ENCODE measurements at places on chromosomes 3 and 15.

GRCh38 chr15:87653646-87654045, 602.9 kb downstream of the NTRK3 start:
- no peak for DNase-seq

DNA sequence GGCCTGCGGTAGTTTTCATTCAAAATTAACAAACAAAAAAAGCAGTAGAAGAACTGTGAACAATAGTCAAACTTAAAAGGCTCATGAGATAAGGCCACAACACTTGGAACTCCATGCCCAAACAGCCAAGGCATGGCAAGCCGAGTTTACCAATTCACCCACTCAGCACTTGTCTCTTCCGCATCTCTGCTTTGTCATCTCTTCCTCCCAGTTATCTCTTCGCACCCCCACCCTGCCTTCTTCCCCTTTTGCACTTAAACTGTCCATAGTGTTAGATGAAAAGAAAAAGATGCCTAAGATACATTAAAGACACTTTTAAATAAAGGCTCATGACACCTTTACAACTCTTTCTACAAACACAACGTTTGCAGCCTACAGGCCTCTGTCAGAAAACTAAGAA, 11.1 kb downstream of the TLE3 start:
- DNase-seq, result no peak

- no peak for DNase-seq
Observed at GRCh38 chr3:135093121-135093520, 298.1 kb downstream of the EPHB1 start.

DNA sequence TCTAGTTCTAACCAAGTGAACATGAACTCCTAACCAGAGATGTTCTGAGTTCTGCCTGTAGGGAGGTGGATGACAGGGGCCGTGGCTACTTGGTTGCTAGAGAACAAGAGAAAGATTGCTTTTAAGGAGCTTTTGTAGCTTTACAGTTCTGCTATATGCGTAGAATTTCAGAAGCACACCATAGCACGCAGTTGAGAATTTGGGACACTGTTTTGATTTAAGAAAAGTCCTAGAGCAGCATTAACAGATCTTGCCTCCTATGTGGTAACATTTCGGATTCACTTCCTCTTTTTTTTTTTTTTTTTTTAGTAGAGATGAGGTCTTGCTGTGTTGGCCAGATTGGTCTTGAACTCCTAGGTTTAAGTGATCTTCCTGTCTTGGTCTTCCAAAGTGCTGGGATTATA, 181.7 kb downstream of the TCF12 start:
- DNase-seq, result peak; percentile 57

- no peak for DNase-seq
Observed at GRCh38 chr3:131778526-131778925, 256.3 kb downstream of the CPNE4 start.

DNA sequence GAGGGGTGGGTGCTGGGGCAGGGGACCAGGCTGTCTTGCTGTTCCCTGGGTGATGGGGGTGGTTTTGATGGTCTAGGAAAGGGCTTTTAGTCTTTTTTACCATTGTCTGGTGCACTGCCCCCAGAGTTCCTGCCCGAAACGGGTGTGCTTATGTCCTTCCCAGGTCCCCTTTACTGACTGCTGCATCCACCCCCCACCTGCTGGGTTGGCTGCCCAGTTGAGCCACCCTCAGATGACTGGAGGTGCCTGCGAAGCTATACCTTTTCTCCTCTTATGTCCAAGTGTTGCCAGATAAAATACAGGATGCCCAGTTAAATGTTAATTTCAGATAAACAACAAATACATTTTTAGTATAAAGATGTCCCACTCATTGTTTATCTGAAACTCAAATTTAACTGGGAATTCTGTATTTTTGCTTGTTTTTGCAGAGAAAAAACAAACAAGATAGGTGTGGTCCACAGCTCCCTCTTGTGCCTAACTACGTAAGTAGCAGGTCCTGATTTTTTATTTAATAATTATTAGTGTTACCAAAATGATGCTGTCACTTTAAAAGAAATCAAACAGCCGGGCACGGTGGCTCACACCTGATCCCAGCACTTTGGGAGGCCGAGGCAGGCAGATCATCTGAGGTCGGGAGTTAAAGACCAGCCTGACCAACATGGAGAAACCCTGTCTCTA, 6.1 kb upstream of the RPP14 start:
- DNase-seq, result no peak

- no peak for DNase-seq
Observed at GRCh38 chr3:131658115-131658514, 155.3 kb upstream of the MRPL3 start.

DNA sequence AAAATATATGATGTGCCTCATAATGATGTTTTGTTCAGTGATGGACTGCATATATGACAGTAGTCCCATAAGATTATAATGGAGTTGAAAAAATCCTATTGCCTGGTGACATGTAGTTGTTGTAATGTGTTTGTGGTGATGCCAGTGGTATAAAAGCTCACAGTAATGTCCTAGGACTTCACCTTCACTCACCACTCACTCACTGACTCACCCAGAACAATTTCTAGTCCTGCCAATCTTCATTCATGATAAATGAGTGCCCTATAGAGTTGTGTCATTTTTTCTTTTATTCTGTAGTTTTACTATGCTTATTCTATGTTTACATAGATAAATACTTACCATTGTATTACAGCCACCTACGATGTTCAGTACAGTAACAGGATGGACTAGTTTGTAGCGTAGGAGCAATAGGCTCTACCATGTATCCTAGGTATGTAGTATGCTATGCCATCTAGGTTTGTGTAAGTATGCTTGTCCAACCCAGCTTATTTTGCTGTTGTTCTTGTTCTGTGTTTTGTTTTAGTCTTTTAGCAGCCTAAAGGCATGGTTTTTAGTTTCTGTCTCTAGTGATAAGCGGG, 88.5 kb upstream of the LRRFIP2 start:
- no peak for DNase-seq

All from GM12864 (cell line).